Cortex of kidney (tissue), 1 donor: ENCODE measurements at places on chromosomes 13 and 19.

DNA sequence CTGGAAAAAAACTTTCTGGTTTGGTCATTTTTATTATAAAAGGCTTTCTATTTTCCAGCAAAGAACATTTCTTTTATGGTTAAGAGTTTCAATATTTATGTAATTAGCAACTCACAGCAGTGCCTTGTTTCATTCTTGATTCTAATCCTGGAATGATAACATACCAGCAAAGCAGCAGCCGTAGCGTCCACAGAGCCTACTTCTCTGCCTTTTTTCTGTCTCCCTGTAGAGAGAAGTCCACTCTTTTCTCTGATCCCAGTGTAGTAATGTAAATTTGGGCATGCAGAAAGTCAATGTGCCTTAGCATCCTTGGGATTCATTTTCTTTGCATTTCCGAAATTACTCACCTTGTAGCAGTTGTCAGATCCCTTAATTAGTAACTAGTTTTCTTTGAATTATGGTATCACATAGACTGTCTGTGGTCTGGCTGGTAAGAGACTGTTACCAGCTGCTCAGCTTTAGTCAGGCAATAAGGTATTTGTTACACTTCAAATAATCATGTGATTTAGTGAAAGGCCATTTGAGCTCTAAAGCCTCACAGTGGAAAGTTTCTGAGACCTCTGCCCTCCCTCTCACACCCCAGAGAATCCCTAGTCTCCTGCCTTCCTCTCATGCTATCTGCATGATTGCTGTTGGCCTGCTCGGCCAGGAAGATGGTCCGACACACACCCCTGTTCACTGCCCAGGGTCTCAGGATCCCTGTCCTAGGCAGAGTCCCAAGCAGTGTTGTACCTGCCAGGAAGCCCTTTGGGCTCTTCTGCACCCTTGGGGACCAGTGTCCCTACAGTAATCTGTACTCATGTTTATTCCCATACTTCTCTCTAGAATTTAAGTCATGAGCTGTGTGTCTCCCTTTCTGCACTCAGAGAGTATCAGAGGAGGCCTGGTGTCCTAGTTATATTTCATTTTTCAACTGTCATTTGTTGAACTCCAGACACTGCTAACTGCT lies 86.3 kb downstream of the LRCH1 start:
- DNase-seq, result no peak

- no peak for DNase-seq
These were observed 8.6 kb upstream of the PTBP1 start for GRCh38 chr19:788686-788982.

DNA sequence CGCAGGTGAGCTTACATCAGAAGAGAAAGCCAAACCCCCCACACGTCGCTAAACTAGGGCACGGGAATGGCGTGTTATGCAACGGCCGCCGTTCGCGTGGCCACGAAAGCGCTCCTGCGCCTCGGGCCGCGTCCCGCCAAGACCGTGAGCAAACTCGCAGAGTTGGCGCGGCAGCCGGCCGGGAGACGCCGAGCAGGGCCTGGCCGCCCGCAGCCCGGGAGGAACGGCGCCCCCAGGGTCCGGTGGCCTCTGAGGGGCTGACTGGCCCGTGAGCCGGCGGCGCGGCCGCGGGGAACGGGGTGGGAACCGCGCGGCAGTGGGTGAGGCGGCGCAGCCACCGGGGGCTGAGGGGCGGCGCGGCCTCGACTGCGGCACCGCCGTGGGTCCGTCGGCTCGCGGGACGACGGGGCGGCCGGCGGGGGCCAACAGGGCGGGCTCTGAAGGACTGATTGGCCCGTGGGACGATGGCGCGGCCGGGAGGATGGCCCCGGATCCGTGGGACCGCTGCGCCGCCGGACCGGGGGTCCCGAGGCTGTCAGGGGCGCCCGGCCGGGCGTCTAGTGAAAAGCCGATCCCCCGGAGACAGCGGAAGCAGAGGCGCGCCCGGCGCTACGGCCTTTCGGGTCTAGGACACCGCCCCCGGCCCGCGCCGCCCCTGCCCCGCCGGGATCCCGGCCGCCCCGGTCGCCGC lies 903 bp downstream of the LATS2 start:
- DNase-seq, result no peak

- no peak for DNase-seq
These were observed 1.8 kb downstream of the SHKBP1 start for GRCh38 chr19:40578442-40578908.

DNA sequence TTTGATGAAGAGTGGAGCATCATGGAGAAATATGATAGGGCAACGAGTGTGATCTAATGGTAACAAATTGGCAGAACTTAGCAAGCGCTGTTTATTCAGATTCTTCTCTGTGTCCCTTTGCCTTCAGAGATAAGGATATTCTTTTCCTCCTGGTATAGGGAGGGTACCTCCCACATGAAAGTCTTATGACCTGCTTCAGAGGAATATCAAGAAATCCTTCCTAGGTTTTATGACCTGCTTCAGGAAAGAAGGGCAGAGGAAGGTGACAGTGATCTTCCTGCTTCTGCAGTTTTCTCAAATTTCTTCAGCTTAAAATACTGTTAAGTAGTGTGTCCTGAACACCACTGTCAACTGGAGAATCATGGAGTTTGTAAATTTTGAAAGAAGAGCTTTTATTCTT lies 144.3 kb downstream of the DNAJC15 start:
- DNase-seq, result no peak

DNA sequence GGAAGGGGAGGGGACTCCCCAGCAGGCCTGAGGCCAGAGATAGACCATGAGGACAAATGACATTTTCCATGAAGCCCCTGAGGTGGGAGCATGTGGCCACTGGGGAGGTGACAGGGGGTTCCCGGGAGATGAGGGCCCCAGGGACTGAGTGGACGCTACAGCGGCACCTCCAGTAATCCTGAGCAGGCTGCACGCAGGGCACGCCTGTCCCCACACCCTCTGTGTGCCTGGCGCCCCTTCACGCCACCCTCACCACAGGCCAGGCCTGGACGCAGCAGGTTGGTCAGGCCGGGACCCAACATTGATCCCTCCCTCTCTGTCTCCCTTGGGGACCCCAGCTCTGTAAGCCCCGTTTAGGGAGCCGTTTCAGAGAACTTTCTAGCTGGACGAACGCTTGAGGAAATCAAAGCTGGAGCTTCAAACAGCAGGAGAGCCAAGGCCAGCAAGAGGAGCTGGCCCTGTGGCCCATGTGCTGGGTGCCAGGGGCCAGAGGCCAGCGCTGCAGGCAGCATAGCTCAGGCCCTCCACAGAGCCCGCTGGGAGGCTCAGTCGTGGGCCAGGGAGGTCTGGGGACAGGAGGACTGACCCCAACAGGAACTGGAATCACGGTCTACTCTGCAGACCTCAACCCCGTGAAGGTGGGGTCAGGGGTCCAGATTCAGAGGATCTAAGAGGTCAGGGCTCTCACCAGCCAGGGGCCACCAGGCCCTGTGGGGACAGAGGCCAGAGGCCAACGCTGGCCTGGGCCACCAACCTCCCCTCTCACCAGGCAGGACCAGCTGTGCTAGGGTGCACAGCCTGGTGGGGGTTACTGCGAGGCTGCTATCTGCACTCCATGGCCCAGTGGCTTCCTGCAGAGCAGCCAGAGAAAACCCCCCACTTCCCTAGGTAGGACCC lies 14.6 kb downstream of the LSM4 start:
- no peak for DNase-seq

DNA sequence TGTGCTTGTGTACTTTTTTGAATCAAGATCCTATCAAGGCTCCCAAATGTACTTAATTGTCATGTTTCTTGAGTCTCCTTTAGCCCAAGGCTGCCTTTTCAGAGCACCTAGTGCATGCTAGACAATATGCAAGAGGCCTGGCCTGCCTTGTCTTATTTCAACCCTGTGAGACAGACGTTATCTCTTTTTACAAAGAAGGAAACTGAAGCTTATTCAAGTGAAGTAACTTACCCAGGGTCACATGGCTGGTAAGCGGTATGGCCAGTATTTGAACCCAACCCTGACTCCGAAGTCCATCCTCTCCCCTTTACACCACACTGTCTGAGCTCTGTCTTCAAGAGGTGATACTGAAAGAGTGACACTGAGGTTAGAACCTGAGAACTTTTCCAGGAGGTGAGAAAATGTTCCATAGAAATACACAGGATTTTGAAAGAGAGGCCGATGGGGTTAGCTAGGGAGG lies 505.1 kb downstream of the FOXO1 start:
- DNase-seq, result no peak

- DNase-seq, result no peak
These were observed 576.9 kb downstream of the IRS2 start for GRCh38 chr13:109209526-109209925.

DNA sequence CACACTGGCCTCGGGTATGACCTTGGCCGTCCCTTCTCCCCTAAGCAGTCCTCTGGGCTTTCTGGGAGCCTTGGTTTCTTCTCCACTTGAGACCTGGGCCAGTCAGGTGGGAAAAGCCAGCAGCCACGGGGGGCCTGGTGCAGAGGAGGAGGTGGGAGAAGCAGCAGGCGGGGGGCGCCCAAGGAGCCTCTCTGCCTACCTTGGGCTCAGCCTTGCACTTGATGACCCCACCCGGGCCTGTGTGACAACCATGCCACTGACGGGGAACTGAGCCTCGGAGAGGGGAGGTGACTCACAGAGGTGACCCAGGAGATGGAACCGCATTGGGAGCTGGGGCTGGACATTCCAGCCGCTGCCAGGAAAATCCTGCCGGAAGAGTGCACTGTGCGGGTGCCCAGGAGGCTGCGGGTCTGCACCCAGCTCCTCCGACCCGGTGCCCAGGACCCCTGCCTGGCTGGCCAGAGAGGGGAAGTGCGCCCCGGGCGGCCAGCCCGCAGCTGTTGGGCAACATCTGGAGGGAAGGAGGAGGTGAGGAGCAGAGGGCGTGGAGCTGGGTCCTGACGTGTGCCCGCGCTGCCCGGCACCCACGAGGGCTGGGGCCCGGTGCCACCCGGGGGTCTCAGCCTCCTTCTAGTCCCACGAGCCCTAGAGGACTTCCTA lies 23.4 kb upstream of the SLC7A10 start:
- DNase-seq, result no peak
